ENCODE measurements at places on chromosomes 4 and X.

GRCh38 chr4:6343939-6344408 is 74.3 kb downstream of the WFS1 start:
- no peak for DNase-seq

GRCh38 chr4:110484767-110485166 is 8.8 kb downstream of the ENPEP start:
- no peak for DNase-seq

DNA sequence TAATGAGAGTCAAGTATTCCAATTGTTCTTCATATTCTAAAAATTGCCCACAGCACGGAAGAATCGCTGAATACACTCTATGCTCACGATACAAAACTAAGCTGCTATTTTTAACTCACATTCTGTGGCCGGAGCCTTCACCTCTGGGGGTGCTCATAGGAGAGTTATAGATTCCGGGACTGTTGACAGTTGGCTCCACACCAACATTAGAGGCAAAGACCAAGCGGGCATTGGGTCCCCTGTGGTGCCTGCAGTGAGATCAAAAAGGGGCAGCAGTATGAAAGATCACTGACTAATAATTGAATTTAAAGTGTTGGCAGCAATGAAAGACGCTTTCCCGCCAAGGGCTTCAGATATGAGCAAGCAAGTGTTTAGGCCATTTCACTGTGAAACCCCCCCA is 146.0 kb downstream of the TMEM144 start:
- no peak for DNase-seq

DNA sequence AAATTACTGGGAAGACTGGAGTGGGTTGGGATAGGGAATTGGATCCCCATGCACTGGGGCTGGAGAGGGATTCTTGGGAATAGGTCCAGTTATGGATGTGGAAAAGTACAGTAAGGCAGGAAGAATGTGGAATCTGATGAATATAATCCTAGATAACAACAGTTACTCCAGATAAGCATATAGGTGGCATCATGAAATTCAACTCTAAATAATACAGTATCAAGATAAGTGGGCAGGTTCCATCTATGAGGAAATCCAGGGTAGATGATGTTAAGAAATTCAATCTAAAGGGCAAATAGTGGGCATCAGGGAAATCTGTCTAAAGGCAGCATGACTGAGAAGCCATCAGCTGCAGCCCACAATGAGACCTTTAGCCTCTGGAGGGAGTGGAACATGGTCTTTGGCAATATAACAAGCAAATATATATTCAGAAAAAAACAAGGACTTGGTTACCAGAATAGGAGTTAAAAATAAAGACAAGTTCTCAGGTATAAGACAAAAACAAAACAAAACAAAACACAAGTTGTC is 1.2 kb downstream of the DTHD1 start:
- DNase-seq: no peak

- no peak for DNase-seq
Observed at GRCh38 chr4:15202481-15202880, 200.2 kb downstream of the CPEB2 start.

GRCh38 chr4:77849278-77849965 is 13.2 kb upstream of the MRPL1 start:
- DNase-seq: no peak

DNA sequence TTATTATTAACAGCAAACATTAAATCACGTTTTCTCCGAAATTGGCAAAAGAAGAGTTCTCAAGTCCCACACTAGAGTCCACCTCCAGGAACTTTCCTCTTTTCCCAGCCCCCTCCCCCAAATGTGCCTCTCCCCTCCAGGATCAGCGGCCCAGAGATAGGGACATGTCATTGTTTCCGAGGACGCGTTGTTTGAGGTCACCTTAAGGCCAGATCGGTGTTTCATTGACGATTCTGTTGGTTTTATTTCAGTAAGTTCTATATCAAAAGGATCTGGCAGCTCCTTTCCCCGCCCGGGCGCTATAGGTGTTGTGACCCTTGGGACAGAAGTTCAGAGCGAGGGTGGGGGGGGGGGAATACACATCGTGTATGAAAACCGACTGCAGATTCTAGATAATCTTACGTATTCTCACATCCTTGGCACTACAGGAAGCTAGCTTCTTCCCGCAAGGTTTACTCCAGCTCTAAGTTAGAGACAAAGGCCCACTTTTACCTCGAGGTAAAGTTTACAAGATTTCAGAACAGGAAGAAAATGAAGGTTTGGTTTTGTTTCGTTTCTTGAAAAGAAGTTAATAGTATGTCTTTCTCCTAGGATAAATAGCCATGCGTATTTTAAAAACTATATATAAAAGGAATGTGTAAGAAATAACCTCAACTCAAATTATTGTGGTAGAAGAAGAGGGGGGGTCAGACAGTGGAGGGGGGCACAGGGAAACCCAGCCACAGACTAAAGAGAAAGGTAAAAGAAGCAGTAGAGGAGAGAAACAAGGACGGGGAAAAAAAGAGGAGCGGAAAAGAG is 739 bp upstream of the MSX1 start:
- DNase-seq: no peak

DNA sequence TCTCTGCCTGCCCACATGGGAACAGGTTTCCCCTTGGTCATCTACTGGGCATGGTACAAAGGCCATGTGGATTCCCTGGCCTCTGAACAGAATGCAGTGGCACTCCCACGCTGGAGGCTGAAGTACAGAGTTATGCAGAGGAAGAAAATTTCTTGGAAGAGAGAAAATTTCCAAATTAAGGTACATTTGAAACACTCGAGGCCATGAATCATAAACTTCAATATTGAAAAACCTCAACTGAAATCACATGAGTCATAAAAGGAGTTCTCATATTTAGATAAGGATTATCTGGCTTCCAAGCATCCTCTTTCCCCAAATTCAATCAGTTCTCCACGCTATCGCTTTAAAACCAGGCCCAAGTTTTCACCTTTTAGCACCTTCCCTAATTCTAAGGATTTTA is 28.1 kb upstream of the TXK start:
- DNase-seq: no peak

DNA sequence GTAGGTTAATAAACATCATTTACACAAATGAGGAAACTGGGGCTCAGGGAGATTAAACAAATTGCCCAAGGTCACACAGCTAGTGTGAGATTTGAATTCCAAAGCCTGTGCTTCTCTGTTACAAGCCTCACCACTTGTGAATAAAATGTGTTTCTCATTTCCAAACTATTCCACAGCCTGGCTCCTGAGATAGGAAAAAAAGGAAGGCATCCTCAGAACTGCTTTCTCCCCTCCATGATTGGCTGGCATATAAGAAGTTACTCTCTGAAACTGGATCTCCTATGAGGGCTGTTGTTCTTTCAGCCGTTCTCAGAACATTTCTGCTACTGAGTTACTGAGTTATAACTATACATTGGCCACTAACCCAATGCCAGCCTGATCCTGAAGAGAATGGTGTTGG is 237.9 kb downstream of the MAML3 start:
- no peak for DNase-seq

DNA sequence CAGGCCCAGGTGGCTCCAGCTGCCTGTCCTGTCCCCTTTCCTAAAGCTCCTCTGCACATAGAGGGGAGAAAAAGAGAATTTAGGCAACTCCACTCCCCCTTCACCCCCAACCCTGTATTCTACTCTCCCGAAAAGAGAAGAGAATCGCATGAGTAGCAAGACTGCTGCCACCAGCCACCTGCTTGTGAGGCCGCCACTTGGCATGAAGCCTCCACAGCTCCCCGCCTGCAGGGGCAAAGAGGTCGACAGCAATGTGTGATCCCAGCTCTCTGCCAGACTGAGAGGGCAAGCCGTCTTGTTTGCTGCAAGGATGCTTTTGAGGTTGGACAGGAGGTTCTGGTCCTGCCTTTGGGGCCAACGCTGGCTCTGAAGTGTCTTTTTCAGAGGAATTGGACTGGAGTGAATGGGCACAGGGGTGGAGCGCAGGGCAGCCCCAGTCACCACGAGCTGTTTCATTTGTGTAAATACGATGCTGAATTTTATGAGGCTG is 77.1 kb downstream of the STARD8 start:
- DNase-seq: no peak

DNA sequence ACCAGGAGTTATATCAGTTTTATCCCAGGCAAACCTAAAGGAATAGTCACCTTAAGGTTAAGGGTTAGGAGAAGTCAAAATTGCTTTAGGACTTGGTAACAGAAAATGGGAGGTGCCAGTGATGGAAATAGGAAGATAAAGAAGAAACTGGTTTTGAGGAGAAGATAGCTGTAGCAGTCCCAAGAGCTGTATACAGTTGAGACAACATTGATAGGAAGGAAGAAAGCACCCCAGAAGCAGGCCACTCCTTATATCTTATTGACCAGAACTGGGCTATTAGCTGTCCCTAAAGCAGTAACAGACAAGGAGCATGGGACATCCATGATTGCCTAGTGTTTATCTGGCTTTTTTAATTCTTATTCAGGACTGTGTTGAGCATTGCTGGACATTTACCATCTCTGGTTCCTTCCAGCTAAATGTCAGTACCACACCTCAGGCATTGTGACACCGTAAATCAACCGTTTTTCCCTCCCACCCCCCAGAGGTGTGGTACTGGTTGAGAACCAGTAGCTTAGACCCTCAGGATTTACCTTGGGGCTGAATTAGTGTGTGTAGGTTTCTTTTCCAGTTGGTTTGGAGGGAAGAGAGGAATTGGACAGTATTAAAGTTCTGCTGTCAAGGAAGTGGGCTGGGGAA is 2.0 kb upstream of the PGRMC2 start:
- no peak for DNase-seq
